ENCODE measurements at places on chromosomes 2 and 18.

DNA sequence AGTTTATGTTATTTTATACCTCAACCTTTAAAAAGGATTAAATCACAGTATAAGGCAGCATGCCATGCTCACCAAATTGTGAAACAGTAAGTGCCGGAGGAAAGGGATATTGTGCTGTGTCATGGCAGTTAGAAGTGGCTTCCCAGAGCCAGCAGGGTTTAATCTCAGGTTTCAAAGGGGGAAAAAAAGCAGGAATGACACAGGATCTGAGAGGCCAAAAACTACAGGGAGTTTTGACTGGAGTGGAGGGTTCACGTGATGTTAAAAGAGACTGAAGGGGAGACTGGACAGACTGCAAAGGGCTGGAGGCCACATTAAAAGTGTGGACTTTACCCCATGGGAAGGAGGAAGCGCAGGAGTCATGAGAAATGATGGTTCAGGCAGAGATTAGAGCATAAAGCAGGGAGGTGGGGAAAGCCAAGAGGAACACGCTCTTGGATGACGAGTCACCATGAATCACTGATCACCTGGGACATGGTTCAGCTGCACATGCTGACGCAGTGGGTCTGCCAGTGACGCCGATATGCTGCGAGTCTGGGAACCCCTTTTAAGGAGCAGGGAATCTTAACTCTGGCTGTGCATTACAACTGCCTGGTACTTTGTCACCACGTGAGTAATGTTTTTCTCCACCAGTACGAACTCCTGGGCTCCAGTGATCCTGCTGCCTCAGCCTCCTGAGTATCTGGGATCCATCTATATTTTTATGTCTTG, 6.1 kb downstream of the CHMP1B start:
- DNase-seq = peak; percentile 48

DNA sequence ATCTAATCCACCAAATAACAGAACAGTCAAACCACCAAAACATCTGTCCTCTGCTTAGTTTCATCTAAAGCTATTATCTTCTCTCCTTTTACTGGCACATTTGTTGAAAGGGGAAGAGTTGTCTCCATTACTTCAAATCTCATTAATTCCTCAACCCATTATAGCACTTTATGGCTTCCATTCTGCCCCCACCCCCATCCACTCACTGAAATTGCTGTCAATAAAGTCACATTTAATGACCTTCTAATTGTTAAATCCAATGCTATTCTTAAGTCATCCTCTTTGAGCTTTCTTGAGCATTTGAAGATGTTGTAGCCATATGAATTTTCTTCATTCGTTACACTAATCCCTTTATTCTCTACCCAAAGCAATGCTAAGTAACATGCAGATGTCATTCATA, 5.2 kb downstream of the OXER1 start:
- no peak for DNase-seq

GRCh38 chr2:47198985-47199451, 43.9 kb upstream of the STPG4 start:
- no peak for DNase-seq

DNA sequence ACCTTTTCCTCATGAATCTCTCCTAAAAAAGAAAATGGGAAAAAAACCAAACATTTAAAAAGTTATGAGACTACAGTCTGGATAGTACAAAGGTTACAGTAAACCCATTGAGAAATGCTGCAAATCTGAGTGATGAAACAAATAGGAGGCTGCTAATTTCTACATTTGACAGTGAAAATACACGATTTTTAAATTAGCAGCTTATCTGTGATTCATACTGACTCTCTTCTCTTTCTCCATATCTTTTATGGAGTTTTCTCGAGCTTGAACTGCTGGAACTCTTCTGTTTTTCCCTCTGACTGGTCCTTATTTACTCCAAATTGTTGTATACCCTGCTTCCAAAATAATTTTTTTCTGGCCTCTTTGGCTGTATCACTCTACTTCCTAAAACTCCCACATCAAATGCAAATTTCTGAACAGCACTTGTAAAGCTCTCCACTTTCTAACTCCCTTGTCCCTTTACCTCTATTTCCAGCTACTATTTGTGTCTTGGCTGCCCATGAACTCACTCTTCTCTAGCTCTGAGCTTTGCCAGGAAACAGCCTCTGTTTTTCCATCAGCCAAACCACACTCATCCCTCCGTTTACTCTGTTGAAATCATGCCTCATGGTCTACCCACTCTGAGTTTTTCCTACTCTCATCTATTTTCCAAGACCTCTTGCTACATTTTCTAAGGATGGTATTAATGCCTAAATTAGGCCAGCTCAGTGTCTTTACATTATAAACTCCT, 73.7 kb downstream of the RBMS1 start:
- no peak for DNase-seq

DNA sequence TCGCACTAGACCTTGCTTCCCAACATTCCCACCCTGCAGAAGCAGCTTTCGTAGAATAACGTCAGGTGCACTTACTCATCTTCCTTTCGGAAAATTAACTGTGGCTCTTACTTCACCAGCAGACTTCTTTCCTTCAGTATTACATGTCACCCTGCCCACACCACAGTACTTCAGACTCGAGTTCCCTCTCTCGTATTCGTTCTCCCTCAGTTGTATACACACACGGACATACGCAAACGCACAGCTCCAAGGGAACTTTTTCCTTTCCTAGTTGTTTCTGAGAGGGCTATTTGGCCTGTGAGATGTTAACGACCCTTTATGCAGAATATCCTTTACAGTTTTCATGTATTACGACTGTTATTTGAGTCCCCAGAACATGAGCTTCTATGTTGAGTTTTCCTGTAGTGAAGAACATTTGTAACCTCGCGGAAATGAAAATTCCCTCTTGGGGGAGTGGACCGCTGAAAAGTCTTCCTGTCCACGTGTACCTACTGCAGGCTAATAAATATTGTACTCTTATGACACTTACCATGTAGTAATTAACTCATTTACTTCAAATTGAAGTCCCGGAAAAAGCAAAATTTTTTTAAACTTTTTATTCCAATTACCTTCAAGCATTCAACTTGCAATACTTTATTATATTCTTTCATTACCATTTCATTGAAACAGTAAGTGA, 908 bp downstream of the ERLEC1 start:
- DNase-seq = no peak

GRCh38 chr18:80184243-80184772, 63.0 kb downstream of the PARD6G start:
- no peak for DNase-seq

GRCh38 chr18:22057908-22058527, 111.4 kb upstream of the GATA6 start:
- no peak for DNase-seq
